Vein endothelial cell (primary cell): ENCODE measurements at places on chromosomes 1 and 21. TPM values are rescaled to one million over a fixed set of nuclear protein-coding genes. Genes with fewer than 3 reads are reported as not detected.

B3GALT2 gene
- 0.33 and 0.67 TPM in 2 replicates for total RNA-seq

COL24A1 gene
- not detected in 2 replicates for total RNA-seq

ZBTB8B gene
- total RNA-seq, result under 0.01 TPM in 2 replicates

CBR3 gene
- 6.2 and 10.9 TPM in 2 replicates for total RNA-seq

VAV3 gene
- total RNA-seq, result 18.6 and 21.2 TPM in 2 replicates

HAPLN2 gene
- not detected in 2 replicates for total RNA-seq

METTL18 gene
- 5.9 and 6.5 TPM in 2 replicates for total RNA-seq

C4BPA gene
- total RNA-seq, result not detected in 2 replicates

OR2AK2 gene
- total RNA-seq, result 0.19 TPM in 1 of 2 replicates, not detected in the other

IL19 gene
- total RNA-seq, result not detected in 2 replicates

KRTAP19-3 gene
- total RNA-seq, result not detected in 2 replicates

SLC5A9 gene
- not detected in 2 replicates for total RNA-seq

OPRD1 gene
- total RNA-seq, result not detected in 2 replicates

PROK1 gene
- total RNA-seq, result not detected in 2 replicates
